ENCODE measurements at places on chromosomes 6 and 20.
A peak's percentile ranks its signal among the peaks of the same experiment; 100 is the strongest.

DNA sequence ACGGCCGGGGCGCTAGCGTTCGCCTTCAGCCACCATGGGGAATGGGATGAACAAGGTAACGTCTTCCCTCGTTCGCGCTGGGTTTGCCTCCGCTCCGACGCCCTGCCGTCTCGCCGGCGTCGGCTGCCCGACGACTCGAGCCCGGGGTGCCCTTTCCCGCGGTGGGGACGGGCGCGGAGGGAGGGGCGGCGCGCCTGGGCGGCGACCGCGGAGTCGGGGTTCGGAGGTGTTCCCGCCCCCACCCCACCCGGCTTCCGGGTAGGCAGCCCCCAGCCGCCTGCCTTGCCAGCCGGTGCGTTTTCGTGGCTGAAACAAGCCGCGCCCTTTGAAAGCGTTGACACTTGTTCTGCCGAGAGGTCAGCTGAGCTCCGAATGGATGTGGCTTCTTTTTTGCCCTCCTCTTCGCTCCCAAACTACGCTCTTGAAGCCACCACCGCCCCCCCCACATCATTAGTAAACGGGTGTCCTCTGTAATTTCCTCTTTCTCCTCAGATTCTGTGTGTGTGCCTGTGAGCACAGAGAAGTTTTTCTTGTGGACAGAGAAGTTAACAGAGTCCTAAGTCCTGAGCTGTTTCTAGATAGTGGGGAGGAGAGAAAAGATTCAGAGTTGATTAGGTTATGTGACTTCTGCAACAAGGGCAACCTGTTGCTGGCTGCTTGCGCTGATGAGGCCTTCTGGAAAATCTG lies 362 bp downstream of the DUSP22 start:
- DNase-seq: peak; percentile 74

- DNase-seq: no peak
These were observed 66.2 kb upstream of the EYA2 start for GRCh38 chr20:46828471-46828870.

DNA sequence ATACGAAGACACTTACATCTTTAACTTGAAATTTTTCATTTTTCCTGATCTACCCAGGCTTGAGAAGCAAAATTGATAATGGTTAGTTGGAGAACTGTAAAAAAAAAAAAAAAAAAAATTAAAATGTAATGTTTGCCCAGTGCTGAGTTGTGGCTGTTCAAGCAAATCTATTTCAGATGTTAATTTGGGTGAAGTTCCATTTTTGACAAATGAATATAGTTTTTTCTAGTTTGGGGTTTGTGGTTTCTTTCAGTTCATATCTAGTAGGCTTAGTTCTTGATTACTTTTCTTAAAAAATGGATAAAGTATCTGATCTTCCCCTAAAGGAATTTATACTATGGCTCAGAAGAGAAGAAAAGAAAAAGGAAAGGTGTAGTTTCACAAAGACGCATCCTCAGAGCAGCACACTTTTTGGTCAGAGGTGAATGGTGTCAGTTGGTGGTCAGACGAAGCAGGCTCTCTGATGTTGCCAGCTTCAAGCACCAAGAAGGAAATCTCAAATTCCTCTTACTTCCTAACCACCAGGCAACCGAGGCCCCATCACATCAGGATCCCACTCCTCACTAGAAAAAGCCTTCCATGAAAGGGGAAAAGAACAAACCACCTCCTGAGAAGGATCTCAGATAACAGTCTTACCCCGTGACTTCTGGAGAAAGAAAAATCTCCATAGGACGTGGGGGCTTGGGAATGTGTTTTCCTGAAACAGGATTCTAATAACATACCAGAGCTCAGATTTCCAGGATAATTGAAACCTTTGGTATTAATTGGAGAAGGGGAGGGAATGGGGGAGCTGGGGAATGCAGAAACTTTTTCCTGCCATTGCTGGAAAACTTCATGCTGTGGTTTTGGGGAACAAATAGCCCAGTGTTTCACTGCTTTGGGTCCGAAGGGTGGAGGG lies 396.2 kb downstream of the CD83 start:
- no peak for DNase-seq

- no peak for DNase-seq
These were observed 18.7 kb downstream of the SIRT5 start for GRCh38 chr6:13593103-13593502.

GRCh38 chr6:40442591-40442990 lies 144.6 kb downstream of the LRFN2 start:
- DNase-seq: no peak

- no peak for DNase-seq
These were observed 90.4 kb downstream of the CD164 start for GRCh38 chr6:109291902-109292301.

Data from thyroid gland (tissue), 4 donors.